Cerebellar cortex (tissue), 1 donor: ENCODE measurements at places on chromosomes 6 and 20.

DNA sequence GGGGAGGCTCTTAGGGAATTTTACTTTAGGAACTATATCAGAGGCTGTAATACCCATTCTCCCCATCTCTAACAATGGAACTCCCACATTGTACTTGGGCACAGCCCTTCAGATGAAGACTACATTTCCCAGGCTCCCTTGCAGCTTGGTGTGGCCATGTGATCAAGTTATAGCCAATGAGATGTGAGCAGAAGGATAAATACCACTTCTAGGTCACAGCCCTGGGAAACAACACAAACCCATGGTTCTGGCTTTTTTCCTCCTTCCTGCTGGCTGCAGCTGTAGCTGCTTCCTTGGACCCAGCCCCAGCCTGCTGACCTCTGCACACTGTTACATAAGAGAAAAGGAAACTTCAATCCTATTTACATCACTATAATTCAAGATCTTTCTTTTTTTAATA lies 445.9 kb upstream of the JARID2 start:
- peak; percentile 94 for DNase-seq

DNA sequence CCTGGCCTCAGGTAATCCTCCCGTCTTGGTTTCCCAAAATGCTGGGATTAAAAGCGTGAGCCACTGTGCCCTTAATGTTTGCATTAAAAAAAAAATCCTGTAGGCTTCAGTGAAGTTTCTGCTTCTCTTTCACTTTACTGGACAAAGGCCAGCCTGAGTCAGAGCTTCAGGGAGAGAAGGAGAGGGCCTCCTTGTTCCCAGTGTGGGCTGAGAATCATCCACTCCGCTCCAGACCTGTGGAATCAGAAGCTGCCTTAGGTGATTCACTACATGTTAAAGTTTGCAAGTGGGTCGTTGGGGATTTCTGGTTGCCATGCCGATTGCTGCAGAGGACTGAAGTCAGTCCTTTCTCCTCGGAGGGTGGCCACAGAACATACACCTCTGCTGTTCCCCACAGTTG lies 113.3 kb upstream of the EEF1E1 start:
- DNase-seq = no peak

- peak; percentile 82 for DNase-seq
These were observed 1.7 kb downstream of the CABLES2 start for GRCh38 chr20:62405108-62405980.

GRCh38 chr6:89066940-89067646 lies 13.5 kb upstream of the PNRC1 start:
- no peak for DNase-seq

DNA sequence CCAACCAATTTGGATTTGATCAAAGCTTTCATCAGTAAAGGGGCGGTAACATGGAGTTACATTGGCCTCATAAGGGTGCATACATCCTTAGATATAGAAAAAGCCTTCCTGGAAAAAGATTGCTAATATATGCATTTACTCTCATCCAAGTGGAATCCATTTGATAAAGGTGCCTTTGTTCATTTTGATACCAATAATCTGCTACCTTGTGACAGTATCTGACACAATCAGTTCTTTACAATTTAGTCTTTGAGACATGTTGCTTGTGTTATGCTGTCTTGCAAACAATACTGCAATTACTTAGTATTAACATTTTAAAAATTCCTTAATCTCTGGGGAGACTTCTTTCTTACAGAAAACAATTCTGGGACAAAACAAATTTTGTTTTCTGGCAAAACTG lies 654.4 kb upstream of the SLC35B3 start:
- DNase-seq = no peak

DNA sequence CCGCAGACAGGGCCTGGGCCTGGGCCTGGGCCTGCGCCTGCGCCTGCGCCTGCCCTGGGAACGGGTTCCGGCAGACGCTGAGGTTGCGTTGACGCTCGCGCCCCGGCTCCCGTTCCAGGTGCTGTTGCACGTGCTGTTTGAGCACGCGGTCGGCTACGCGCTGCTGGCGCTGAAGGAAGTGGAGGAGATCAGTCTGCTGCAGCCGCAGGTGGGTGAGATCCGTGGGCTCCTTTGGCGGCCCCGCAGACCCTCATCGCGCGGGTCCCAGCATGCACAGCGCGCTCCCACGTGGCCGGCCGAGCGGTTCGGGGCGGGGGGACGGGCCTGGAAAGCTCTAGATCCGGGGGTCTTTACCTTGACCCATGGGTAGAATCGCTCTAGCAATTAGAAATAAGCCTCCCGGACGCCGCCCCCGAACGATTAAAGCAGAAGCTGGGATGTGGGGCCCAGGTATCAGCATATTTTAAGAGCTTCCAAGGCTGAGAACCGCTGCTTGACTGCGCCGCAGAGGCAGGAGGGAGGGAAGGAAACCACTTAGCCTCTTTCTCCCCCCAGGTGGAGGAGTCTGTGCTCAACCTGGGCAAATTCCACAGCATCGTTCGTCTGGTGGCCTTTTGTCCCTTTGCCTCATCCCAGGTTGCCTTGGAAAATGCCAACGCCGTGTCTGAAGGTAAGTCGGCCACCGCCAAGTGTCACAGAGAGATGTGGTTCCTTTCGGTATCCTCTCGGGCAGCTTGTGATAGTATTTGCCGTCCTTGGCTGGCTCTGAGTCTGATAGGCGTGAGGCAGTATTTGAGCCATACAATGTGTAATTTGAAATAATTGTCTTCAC lies 508 bp downstream of the NOP56 start:
- no peak for DNase-seq

DNA sequence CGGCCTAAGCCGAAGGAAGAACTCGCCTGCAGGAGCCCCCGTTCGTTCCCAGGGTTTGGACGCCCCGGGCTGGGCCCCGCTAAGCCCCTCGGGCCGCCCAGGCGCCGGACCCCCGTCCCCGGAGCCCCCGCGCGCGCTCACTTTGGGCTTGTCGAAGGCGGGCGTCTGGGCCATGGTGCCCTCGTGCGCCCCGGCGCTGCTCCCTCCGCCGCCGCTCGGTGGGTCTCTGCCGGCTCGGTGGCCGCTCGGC lies 140 bp downstream of the ADA start:
- DNase-seq = no peak

GRCh38 chr20:1734269-1734858 lies 76.8 kb upstream of the SIRPG start:
- no peak for DNase-seq
